Activated naive CD4-positive, alpha-beta T cell treated with Interleukin-2 at 50 U/mL for 16 hours (primary cell): ENCODE measurements at places on chromosomes 12 and 14.
A peak's percentile ranks its signal among the peaks of the same experiment; 100 is the strongest.

DNA sequence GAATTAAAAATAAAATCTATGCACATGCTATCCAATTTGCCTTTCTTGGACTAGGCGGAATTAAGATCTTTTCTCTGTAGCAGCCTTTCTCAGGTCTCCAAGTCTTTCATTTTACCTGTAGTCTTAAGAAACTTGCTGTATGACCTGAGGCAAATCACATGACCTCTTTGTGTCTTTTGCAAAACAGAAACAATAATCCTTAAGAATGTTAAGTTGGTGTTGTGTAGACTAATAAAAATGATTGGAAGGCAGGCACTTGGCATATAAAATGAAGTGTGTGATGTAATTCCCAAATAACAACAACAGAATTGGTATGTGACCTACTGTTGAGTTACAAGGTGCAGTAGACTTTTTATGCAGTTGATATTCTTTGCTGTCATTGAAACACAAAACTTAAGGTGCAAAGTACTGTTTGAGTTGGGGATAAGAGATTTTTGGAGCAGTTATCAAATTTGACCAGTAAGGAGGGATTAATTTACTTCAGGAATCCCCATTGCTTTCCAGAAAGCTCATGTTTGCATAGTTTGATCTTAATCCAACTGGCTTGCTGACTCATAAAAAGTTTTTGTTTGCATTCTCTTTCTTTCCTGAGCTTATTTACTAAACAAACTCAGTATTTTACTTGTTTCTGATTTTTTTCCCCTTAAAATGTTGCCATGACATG, 51.4 kb downstream of the SUSD6 start:
- DNase-seq: no peak

DNA sequence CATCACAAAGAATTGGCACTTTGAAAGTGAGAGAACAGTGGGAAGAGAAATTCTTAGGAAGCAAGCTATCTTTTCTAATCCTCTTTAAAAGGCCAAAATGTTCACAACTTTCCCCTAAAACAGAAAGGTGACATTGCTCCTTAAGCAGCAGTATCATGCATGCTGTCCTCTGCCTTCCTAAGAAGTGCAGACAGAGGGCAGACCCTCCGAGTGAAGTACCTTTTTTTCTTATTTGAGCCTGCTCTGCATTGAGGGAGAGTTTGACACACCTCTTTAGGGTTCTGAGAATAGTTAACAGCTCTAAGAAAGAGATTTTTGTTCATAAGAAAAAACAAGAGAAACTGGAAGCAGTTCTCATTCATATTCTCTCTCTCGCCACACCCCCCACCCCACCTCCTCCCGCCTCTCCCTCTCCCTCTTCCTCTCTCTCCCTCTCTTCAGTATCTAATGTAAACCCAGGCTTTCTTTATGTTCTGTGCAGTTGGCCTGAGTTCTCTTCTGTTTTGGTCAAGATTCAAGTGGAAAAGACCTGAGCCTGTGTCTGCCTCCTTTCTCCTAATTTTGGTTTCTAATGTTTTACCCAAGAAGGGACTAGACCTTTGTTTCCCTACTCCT, 709.1 kb downstream of the DIO2 start:
- no peak for DNase-seq

GRCh38 chr12:124185971-124186686, 108.8 kb upstream of the RFLNA start:
- no peak for DNase-seq

GRCh38 chr14:59036134-59036533, 152.3 kb upstream of the DAAM1 start:
- no peak for DNase-seq

GRCh38 chr12:114257687-114258086, 148.3 kb downstream of the TBX5 start:
- no peak for DNase-seq

- no peak for DNase-seq
Observed at GRCh38 chr14:89251061-89251460, 166.0 kb downstream of the FOXN3 start.

DNA sequence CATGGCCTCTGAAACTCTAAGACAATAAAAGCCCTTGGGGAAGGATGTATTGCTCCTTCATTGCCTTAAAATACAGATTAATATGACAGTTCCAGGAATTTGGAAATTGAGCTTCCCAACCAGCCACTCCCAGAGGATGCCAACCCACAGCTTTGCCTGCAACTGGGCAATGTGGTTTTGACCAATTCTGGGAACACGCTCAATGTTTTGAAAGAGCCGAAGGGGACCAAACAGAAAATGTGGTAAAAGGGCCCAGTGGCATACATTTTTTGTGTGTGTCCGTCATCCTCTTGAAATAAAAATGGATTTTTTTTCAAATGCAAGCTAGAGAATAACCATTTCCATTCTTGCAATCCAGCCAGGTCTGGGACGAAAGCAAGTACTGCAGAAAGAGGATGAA, 88.3 kb upstream of the PLEKHG7 start:
- DNase-seq: no peak

- no peak for DNase-seq
Observed at GRCh38 chr14:32343926-32344430, 14.9 kb downstream of the AKAP6 start.

DNA sequence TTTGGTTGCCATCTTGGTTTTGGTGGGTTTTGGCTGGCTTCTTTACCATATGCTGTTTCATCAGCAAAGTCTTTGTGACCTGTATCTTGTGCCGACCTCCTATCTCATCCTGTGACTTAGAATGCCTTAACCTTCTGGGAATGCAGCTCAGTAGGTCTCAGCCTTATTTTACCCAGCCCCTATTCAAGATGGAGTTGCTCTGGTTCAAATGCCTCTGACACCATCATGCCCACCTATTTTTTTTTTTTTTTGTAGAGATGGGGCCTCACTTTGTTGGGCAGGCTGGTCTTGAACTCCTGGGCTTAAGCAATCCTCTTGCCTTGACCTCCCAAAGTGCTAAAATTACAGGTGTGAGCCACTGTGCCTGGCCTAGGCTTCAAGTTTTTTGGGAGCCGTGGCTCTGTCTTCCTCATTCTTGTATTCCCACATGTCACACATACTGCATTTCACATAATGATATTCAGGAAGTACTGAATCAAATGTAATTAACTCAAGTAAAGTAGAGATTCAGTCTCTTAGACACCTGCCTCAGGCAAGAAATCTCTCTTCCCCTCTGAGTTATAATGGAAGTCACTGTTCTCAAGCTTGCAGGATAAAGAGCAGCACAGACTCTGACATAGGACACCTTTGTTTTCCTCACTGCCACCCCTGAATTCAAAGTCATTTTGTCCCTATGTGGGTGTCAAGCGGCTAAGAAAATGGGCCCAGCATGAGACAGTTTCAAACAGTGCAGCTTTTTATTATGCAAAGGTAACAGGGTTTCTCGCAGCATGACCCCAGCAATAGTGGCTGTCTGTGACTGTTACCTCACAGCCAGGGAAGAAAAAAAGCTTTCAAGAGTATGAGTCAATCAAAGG, 159.0 kb downstream of the PTPN11 start:
- no peak for DNase-seq

GRCh38 chr12:30874455-30875321, 51.9 kb upstream of the TSPAN11 start:
- DNase-seq: no peak

GRCh38 chr14:70188322-70188658, 461 bp downstream of the SLC8A3 start:
- DNase-seq: no peak

DNA sequence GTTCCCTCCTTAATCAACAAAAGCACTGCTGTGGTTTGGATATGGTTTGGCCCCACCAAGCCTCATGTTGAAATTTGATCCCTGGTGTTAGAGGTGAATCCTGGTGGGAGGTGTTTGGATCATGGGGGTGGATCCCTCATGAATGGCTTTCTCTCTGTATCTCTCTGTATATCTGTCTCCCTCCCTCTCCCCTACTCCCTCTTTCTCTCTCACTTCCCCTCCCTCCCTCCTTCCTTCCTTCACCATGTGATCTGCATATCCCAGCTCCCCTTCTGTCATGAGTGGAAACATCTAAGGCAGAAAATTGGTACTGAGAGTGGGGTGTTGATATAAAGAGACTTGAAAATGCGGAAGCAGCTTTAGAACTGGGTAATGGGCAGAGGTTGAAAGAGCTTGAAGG, 5.2 kb downstream of the GSKIP start:
- DNase-seq: no peak

DNA sequence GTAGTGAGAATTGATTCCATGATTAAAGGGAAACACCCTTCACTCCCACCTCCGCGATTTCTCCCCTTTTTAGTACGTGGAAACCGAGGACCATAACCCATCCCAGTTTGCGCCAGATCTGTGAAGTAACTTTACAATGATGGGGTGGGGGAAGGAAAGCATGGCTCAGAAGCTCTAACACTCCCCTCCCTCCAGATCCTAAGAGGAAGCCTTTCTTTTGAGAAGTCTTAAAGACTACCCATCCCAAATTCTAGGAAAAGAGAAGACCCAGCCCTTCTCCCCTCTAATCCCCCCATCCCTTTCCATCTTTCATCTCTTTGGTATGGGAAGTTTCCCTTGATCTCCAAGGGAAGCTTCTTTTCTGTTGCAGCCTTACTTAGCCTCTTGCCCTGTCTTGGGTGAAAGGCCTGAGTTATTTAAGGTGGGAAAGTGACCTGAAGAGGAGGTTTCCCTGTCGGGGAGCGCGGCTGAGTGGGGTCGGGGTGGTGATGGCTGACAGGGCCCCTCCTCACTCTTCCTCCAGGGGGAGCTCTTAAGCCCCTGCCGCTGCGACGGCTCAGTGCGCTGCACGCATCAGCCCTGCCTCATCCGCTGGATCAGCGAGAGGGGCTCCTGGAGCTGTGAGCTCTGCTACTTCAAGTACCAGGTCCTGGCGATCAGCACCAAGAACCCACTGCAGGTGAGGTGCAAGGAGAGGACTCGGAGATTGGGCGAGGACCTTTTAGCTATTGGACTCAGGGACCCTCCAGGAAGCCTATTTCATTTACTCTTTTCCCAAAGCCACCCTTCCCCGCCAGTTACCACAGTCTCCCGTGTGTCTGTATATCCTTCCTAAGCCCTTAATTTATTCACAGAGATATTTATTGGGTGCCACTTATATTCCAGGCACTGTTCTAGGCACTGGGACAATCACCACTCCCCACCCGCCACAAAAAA, 1.8 kb downstream of the MARCHF9 start:
- peak; percentile 76 for DNase-seq

DNA sequence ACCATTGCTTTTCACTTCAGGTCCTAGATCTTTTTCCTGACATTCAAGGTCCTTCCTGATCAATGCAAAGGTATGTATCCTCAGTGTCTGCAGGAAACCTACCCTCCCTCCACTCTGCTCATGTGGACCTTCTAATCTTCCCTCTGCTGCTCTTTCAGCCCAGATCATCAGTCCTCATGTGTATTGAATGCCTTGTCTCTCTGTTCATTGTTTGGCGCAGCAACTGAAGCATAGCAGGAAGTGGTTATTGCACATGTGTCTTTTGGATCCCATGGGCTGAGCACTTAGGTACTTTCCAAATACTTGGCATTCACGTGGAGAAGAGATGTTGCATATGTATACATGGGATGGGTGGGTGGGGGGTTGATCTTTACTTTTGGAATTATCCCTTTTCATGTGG, 4.3 kb upstream of the NIN start:
- no peak for DNase-seq

- DNase-seq: no peak
Observed at GRCh38 chr14:23066855-23067744, 9.8 kb upstream of the CDH24 start.

DNA sequence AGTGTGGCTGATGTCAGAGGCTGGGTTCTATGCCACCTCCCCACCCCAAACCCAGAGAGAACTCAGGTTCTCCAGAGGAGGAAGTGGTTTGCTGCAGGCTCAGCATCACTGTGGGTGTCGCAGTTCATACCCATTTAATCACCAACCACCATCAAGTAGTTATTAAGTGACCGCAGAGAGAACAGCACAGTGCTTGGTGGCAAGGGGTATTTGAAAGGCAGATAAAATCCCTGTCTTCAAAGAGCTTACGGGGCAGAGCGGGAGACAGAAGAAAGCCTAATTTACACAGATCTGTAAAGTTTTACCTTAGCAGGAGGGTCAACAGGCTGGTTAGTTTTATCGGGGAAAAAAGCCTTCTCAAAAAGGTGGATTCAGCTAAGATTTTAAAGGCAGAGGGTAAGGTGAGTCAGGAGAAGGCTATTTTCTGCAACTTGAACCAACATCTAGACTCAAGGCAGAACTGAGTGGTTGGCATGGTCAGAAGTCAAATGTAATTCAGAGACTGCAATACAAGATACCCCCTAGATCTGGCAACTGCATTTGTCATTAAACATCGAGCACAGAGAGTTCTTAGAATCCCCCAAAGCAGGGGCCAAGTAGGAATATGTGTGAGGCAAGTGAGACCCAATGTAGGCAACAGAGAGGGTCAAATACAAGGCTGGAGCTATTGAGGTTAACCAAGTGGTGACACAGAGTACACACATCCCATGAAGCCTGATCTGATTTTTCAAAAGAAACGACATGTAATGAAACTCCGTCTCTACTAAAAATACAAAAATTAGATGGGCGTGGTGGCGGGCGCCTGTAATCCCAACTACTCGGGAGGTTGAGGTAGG, 13.2 kb downstream of the PXN start:
- peak; percentile 77 for DNase-seq

DNA sequence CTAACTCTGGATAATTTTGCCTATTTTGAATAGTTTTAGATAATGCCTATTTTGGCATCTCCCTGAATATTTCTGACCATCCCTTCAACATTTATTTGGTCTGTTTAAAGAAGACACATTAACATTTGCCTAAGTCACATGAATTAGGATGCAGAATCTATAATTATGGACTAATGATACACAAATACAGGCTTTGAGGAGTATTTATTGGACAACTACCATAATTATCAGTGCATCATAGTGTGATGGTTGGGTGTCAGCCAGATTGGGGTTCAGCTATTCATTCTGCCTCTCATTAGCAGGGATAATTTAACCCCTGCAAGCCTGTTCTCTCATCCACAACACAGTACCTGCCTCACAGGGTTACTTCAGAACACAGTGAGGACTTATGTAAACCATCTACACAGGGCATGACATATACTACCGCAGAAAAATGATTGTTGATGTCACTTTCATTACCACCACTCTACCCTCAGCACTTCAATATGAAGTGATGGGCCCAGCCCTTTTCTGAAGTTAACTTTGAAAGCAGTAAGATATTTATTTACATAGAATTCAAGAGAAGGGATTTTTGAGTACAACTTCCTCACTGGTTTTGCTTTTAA, 14.4 kb downstream of the PRKCH start:
- DNase-seq: no peak

DNA sequence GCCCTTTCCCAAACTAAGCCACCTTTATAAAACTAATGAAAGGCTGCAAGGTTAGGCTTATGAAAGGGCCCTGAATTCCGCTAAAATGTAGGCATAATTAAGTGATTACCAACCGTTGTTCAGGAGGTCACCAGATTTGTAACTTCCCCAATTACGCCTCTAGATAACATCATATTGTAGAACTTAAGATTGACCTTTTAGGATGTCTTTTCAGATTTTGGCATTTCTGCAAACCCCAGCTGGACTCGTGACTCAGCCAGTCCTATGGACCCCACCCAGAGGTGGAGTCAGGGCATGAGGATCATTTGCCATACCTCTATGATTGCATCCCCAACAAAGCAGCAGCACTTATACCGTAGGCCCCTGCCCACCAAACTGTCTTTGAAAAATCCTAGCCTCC, 3.7 kb upstream of the LPCAT3 start:
- no peak for DNase-seq

GRCh38 chr12:106871477-106871876, 84.2 kb upstream of the TMEM263 start:
- DNase-seq: no peak
